Panc1 (cell line): ENCODE measurements at places on chromosomes 11 and 22. TPM values are rescaled to one million over a fixed set of nuclear protein-coding genes. Genes with fewer than 3 reads are reported as not detected.

Gene MYEOV
- 69.8 TPM for total RNA-seq

Gene IFITM5
- not detected for total RNA-seq

Gene MMP1
- total RNA-seq, result 0.15 TPM

Gene ARL2
- total RNA-seq, result 177 TPM

Gene TMEM134
- total RNA-seq, result 65.0 TPM

Gene CD248
- 0.15 TPM for total RNA-seq

Gene CASTOR1
- 6.7 TPM for total RNA-seq

Gene TRIM21
- total RNA-seq, result 31.7 TPM

Gene HBB
- 0.72 TPM for total RNA-seq

Gene EMID1
- total RNA-seq, result 1.1 TPM

Gene SCO2
- total RNA-seq, result 14.2 TPM

Gene PRR33
- not detected for total RNA-seq

Gene MPZL3
- total RNA-seq, result 1.0 TPM

Gene SMDT1
- 44.6 TPM for total RNA-seq

Gene SPON1
- 0.10 TPM for total RNA-seq
